Activated CD4-positive, alpha-beta T cell treated with anti-CD3 and anti-CD28 coated beads, Interleukin-2, amount 10 ng/mL, durations not matched to agents 7 days and 5 days (primary cell): ENCODE measurements at places on chromosomes 11 and 22. TPM values are rescaled to one million over a fixed set of nuclear protein-coding genes. Genes with fewer than 3 reads are reported as not detected.

DNA sequence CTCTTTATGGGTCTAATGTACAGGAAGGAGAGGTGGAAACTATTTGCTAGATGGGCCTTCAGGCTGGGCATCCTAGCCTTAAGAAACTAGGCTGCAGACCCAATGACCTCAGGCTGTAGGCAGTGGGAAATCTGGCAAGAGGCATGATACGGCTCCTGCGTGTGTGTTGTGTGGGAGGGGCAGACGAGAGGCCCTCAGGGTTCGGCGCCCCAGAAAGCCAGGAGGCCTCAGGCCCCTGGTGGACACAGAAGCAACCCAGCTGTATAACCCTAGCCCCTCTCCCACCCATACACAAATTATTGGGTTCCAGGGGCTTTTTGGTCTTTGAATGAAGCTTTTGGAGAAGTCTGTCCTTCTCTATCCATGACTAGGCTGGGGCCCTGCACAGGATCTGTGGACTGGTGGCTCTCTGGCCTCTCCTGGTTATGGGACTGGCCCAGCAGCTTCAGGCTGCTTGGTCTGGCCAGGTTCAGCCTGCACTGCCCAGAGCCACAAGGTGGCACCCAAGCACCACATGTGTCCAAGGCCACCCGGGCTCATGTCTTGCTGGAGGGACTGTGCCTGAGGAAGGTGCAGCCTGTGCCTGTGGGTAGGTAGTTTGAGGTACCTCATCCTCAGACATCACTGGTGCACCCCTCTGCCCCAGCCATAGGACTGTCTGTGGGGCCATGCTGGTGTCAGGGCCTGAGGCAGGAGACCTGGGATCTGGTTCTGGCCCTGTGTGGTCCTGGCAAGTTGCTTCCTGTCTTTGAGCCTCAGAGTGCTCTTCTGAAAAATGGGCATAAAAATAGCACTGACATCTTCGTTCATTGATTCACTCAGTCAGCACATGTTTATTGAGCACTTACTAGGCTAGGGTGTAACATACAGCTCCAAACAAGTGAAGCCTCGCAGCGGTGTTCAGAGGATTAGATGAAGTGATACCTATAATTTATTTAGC, 87.5 kb downstream of the RRM1 start:
- DNase-seq, result peak; percentile 54

GRCh38 chr11:91170711-91171110, 947.9 kb upstream of the CHORDC1 start:
- DNase-seq, result no peak

- DNase-seq, result no peak
Measured at GRCh38 chr11:47326198-47326597, 26.3 kb downstream of the MYBPC3 start.

DNA sequence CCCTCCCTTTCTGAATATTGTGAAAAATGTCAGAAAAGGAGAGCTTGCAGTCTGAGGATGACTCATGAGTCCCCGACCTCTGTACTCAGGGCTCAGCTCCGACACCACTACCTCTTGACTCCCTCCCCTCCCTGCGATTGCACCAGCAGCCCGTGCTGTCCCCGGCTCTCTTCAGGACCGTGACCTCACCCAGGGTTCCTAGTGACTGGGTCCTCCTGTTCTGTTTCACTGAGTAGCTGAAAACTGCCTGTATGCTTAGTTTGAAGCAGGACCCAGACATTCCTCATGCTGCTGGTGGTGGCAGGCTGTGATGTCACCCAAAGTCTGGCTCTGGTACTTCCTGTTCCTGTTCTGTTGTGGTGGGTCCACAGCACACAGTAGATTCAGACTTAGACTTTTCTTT, 11.7 kb downstream of the PHRF1 start:
- peak; percentile 80 for DNase-seq

DNA sequence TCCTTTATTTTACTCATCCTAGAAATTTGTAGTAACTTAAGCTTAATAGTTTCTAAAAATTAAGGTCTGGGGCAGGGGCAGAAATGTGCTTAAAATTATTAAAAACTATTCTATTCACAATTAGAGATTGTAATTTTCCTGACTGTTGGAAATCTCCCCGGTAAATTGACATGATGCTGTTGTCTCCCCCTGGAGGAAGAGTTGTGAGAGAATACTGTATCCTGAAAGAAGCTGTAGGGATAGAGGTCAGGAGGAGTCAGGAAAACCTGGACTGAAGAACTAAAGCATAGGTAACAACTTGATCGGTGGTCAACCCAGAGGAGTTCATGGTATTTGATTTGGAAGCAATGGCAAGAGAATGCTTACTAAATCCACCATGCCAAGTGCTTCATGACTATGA, 16.2 kb upstream of the ESAM start:
- no peak for DNase-seq

DNA sequence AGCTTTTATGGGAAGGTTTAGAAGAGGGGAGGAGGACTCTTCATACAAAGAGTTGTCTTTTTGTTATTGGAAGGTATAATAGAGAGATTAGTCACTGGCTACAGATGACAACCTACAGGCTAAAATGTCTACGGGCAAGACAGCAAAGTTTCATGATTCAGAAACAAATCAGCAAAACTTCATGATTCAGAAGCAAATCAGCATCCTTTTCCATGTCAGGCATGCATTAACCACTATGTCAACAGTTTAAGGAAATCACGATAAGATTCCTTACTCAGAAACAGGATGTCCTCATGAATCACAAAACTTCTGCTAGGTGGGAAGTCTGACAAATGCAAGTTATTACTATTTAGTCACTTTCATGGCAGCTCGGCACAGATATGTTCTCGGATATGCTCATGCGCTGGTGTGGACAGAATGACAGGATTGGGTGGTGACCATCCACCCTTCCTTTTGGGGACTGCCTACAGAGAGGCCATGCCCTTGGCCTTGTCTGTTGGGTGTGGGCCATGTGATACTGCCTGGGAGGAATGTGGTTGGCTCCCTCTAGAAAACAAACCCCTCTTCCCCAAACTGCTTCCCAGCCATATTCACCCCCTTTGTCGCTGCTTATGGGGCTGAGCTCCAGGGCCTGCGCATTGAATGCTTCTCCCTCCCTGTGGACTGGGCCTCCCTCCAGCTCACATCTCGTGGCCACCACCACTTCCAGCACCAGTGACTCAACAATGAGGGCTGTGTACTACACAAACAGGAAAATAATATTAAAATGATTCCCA, 10.1 kb downstream of the C11orf91 start:
- no peak for DNase-seq

GRCh38 chr11:34316347-34317035, 41.3 kb downstream of the ABTB2 start:
- no peak for DNase-seq

GRCh38 chr11:92397221-92397755, 172.7 kb downstream of the FAT3 start:
- DNase-seq, result no peak

- no peak for DNase-seq
Measured at GRCh38 chr11:114322934-114323333, 26.7 kb downstream of the NNMT start.

- DNase-seq, result no peak
Measured at GRCh38 chr11:121814962-121815361, 301.1 kb downstream of the BLID start.

GRCh38 chr11:120210626-120211521, at the start of gene OAF:
OAF (plus strand) TSS chr11:120211032; CDS start chr11:120211280, 248 bp downstream.
- peak; percentile 78 for DNase-seq

GRCh38 chr11:64987998-64988854, 8.5 kb downstream of the BATF2 start:
- no peak for DNase-seq

GRCh38 chr11:108751444-108751843, 86.6 kb downstream of the DDX10 start:
- DNase-seq, result no peak

- no peak for DNase-seq
Measured at GRCh38 chr11:83256602-83257340, 29.4 kb downstream of the CCDC90B start.

GRCh38 chr11:7449211-7449840, 36.0 kb upstream of the OLFML1 start:
- DNase-seq, result no peak

DNA sequence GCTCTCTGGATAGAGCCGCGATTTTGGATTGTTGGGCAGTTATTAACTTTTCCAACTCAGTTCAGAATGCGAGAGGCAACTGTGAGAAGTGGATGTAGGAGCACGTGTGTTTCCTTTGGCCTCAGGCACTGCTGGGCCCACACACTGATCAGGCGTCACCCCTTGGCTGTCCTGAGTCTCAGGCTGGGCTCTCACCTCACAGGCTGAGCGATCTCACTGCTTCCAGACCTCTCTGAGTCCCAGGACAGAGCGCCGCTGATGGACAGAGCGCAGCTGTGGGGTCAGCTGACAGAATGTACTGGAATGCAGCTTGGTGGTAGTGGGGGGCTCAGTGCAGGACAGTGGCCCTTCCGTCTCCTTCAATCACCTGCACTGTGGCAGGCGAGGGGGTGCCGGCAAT, 516.2 kb downstream of the TBC1D22A start:
- DNase-seq, result no peak

GRCh38 chr22:41919357-41920224, 4.7 kb upstream of the SHISA8 start:
- DNase-seq, result peak; percentile 28

- no peak for DNase-seq
Measured at GRCh38 chr11:44755556-44756523, 29.1 kb downstream of the TSPAN18 start.

DNA sequence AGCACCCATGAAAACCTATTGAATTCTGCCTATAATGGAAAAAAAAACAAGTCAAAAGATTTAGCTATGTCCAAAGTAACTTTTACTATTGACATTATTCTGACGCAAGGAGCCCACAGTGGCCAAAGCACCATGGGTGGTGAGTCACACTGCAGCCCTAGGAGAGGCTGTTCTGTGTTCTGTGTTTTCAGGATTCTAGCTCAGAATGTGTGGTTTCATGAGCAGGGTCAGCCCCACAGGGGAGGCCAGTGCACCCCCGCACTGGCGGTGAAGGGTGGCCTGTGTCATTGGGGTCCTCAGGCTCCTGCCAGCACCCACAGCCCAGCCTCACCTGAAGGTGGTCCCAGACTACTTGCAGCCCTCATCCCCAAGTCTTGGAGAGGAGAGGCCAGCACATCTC, 112.2 kb downstream of the BRD1 start:
- no peak for DNase-seq

- no peak for DNase-seq
Measured at GRCh38 chr11:119626197-119626841, 102.7 kb downstream of the NECTIN1 start.

GRCh38 chr11:36792996-36793914, 195.2 kb upstream of the RAG2 start:
- DNase-seq, result no peak

GRCh38 chr22:19756288-19757128, 4.1 kb upstream of the TBX1 start:
- DNase-seq, result peak; percentile 75

DNA sequence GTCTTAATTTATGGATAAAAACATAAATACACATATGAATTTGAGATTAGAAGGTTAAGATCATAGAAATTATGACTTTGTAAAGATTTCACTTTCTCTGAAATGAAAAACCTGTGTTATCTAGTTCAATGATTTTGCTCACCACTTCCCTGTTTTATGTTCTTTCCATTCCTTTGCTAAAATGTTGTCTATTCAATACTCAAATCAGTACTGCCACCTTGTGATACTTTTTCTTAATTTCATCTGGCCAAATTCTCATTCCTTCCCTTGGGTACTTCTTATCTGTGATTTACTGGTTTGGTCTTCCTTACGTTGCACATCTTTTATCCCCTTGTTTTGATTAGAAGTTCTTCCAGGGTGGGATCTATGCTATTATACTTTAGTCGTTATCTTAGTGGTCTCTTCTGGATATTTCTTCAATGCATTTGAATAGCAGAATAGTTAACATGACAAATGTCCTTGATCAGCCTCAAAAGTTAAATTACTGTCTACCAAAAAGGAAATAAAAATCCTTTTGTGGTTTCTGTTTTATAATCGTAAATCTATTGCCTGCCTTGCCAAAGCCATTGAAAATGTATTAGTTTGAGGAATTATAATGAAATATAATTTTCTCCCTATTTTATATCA, 197.0 kb downstream of the PGR start:
- no peak for DNase-seq

GRCh38 chr11:16049611-16050010, 306.7 kb downstream of the SOX6 start:
- DNase-seq, result no peak

DNA sequence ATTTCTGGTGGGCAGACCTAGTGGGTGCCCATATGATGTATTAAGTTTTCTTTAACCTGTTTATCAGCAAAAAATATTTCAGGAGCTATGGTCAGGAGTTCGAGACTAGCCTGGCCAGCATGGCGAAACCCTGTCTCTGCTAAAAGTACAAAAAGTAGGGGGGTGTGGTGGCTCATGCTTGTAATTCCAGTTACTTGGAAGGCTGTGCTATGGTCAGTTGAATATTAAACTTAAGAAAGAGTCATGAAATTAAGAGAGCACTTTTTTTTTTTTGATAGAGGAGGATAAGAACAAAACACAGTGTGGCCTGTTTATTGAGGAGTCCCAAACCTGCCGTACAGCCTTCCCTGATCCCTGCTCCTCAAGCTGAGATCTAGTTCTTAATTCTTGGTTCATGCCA, 29.8 kb downstream of the OR6Q1 start:
- DNase-seq, result no peak

GRCh38 chr11:26319906-26320305, 12.0 kb upstream of the ANO3 start:
- DNase-seq, result no peak

DNA sequence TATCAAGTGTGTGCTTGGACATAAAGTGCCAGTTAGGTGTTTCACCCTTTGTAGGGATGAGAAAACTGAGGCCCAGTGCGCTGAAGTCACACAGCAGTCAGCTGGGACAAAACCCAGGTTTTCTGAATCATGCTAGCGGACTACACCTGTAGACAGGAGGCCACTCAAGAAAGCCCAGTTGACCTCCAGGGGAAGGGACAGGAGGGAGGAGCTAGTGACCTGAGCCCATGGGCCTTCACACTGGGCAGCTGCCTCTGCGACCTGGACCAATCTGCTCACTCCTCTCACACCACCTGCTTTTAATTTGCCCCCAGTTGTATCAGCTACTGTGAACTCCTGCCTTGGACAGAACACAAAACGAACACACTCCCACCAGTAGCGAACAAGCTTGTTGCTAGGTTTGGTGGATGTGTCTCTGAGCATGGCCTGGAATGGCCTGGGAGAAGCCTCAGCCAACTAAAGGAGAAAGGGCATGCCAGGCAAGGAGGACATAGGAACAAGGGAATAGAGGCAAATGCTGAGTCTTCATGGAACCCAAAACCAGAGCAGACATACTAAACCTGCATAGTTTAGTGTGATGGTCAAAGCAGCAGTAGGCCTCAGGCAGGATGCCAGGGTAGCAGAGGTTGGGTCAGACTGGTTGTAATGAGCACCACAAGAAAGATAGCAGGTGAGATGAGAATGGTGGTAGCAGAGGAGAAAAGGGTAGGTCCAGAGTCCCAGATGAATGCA, 7.2 kb downstream of the LMO1 start:
- DNase-seq, result no peak

- DNase-seq, result no peak
Measured at GRCh38 chr11:86671531-86672006, 847 bp downstream of the ME3 start.

The SDHD gene
- total RNA-seq, result 97.1 TPM

The TOLLIP gene
- 35.6 TPM for total RNA-seq

The C1QTNF5 gene
- total RNA-seq, result not detected

The CYB5R2 gene
- 0.33 TPM for total RNA-seq

The KCNJ1 gene
- total RNA-seq, result not detected

The KIF18A gene
- total RNA-seq, result 31.8 TPM

The IL17REL gene
- not detected for total RNA-seq

The UPK3A gene
- not detected for total RNA-seq

The GPR83 gene
- total RNA-seq, result 0.05 TPM

The EXT2 gene
- total RNA-seq, result 26.7 TPM

The BACE1 gene
- total RNA-seq, result 0.25 TPM

The VSTM5 gene
- not detected for total RNA-seq

The PATE4 gene
- total RNA-seq, result not detected

The PATE2 gene
- total RNA-seq, result 0.20 TPM

The RIN1 gene
- total RNA-seq, result 1.6 TPM

The CST6 gene
- not detected for total RNA-seq

The GDPD4 gene
- total RNA-seq, result not detected
